Activated CD4-positive, alpha-beta T cell treated with anti-CD3 and anti-CD28 coated beads for 1 hour (primary cell): ENCODE measurements at places on chromosomes 5 and 9.

GRCh38 chr9:34685591-34685990 is 5.5 kb downstream of the CCL19 start:
- no peak for DNase-seq

- no peak for DNase-seq
Measured at GRCh38 chr5:158591301-158591863, 508.3 kb downstream of the EBF1 start.

DNA sequence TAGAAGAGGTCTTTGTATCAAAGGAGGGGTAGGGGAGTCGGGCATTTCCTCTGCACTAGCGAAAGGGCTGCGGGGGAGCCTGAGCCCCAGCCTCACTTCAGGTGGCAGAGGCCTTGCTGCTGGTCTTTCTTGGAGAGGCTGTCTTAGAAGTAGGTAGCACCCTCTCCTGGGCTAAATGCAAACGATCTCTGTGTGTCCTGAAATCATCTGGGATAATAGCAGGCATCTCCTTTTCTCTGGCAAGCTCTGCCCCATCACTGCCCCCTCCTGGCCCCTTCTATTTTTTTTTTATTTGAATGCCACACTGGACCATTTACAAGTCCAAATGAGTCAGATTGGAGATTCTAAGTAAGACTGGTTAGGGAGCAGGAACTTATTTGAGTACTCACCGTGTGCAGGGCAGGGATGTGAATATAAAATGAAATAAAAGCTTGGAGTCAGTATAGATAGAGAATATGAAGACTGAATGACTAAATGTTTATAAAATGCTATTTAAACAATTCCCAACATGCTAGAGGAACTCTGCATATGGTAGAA is 137.1 kb downstream of the FGF1 start:
- no peak for DNase-seq

DNA sequence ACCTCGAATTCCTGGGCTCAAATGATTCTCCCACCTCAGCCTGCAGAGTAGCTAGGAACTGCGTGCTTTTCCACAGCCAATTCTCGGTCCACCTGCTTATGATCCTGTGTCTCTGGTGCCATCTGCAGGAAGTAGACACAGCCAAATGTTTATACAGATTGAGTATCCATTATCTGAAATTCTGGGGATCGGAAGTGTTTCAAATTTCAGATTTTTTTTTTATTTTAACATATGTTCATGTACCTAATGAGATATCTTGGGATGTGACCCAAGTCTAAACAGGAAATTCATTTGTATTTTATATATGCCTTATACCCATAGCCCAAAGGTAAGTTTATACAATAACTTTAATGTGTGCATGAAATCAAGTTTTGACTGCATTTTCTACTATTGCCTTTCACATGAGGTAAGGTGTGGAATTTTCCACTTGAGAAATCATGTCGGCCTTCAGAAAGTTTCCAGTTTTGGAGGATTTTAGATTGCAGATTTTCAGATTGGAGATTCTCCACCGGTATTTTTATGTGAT is 89.5 kb downstream of the ESM1 start:
- DNase-seq, result no peak

DNA sequence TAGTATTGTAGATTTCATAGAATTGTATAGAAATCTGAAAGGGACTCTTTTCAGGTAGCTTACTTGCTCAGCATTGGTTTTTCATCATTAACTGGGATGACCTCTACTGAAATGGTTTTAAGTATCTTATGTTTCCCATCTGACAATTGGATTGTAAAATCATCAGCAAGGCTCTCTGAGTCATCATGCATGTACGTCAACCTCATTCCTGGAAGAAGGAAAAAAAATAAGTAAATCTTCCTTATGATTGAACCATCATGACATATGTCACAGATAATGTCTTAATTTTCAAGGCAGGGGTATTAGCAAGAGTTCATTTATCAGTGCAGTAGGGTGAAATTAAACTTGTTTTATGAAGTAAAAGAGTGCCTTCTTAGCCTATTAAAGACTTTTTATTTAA is 74.9 kb upstream of the CER1 start:
- no peak for DNase-seq

GRCh38 chr5:66929281-66929680 is 267.3 kb downstream of the CD180 start:
- DNase-seq, result no peak

GRCh38 chr9:31347082-31347617 is 1037.3 kb upstream of the ACO1 start:
- DNase-seq, result no peak

- DNase-seq, result no peak
Measured at GRCh38 chr5:61280761-61281427, 51.2 kb upstream of the ZSWIM6 start.

DNA sequence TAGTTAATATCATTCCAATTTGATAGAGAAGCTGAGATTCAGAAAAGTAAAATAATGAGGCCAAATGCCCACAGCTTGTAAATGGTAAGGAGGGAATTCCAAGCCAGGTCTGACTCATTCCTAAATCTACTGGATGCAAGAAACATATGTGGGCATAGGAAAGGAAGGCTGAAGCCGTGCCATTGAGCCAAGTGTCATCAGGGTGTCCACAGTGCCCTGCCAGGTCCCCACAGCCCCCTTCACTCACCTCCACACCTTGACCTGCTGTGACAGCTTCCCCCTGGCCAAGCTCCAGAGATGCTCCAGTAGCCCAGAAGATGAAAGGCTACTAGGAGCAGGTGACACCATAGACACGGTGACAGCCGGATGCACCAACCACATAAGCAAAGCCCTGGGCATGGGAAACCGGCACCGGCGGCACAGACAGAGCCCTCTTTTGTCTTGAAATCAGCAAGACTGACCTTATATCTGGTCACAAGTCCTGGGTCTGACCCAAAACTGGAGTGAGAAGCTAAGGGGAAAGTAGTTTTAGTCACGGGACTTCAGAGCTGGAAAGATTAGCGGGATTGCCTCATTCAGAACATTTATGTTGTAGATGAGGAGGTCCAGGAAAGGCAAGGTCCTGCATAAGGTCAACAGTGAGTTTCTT is 20.1 kb upstream of the FAT2 start:
- no peak for DNase-seq

- DNase-seq, result no peak
Measured at GRCh38 chr5:122424132-122424531, 112.1 kb downstream of the SNCAIP start.

DNA sequence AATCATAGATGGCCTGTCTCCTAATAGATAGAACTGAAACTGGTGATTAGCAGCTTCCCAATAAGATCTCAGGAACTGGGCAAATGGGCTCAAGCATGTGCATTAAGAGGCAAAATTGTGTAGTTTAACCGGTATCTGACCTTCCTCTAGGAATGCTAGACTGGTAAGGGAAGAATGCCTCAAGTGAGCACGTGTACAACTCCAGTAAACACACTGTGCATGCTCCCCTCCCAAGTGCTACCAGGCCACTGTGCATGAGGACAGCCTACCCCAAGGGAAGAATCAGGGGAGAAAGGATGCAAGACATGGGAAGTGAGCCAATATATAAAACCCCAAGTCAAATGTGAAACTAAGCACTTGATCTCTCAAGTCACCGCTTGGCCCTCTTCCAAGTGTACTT is 1157.4 kb upstream of the CDH18 start:
- no peak for DNase-seq

GRCh38 chr9:114968671-114969070 is 38.3 kb upstream of the TNFSF8 start:
- DNase-seq, result no peak

DNA sequence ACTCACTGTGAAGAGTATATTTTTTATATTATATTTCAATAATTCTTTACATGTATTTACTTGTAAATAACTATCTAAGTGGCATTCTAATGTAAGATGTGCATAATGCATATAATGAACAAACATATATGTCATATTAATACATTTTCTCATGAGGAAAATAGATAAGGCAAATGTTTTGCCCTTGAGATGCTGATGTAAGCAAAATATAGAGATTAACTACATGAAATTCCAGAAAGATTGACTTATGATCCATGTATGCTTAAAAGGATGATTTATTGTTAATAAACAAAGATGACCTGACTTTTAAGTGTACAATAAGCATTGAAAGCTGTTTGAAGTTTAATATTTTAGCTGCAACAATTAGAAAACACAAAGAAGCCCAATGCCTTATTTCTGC is 559.9 kb downstream of the PTPRD start:
- no peak for DNase-seq

DNA sequence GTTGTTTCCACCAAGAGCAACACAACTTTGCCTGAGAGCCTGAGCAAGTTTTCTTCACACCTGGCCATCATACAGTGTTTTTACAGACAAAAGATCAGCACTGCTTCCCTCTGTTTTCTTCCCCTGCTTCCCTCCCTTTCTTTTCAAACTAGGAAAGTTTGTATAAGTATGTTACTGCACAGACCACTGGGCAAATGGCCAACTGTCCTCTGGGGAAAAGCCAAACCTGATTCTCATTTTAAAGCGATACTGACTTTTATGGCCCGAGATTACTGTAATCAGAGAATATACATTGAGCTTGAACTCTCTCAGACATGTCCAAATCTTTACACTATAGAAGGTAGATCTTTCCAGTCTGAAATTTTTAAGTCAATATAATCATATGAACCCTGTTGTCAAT is 415.0 kb downstream of the NFIB start:
- DNase-seq, result no peak

- no peak for DNase-seq
Measured at GRCh38 chr9:96088510-96088909, 213.0 kb downstream of the ERCC6L2 start.

- DNase-seq, result no peak
Measured at GRCh38 chr9:111728617-111729366, 65.9 kb downstream of the SHOC1 start.

- DNase-seq, result no peak
Measured at GRCh38 chr5:103441523-103441922, 121.1 kb downstream of the NUDT12 start.

- DNase-seq, result peak; percentile 62
Measured at GRCh38 chr9:33458444-33458843, 11.1 kb upstream of the AQP3 start.

DNA sequence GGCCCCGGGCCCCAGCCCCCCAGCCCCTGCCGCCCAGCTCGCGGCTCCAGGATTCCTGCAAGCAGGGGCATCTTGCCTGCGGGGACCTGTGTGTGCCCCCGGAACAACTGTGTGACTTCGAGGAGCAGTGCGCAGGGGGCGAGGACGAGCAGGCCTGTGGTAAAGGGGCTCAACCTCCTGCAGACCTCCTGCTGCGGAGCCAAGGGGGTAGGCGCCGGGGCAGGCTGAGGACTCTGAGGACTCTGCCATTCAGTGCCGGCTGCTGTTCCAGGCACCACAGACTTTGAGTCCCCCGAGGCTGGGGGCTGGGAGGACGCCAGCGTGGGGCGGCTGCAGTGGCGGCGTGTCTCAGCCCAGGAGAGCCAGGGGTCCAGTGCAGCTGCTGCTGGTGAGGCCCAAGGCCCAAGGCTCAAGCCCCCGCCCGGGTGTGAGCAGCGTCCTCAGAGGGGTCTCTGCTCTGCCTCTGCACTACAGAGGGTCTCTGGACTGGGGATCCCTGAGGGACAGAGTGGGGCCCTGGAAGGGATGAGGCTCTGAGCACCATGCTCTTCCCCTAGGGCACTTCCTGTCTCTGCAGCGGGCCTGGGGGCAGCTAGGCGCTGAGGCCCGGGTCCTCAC is 3.4 kb downstream of the MAMDC4 start:
- DNase-seq, result no peak

DNA sequence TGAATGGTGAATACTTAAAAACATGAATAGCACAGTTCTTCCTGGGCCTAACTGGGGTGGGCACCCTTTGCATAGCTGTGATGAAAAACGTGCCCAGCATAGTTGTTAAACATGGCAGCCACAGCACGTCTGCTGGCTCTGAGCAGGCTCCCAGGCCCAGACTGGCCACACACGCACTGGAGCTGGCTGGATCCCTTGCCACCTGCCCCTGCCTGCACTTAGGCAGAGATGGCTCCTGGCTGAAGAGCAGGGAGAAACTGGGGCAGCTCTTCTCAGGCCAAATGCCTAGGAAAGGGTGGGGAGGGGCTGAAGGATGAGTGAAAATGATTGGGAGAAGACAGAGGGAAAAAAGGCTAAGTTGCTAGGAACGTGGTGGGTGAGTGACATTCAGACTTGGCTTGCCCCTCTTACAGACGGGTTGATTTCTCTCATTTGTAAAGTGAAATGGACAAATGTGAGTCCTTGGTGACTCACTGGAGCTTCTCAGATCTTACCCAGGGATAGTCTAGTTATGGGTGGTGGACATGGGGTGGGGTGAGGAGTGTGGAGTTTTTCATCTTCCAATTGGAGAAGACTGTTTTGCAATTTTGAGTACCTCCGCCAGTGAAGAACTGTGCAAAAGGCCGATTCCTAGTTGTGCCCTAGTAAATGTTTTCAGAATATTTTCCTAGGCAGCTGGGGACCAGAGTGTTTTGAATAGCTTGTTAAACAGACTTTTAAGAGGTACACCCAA is 42.4 kb downstream of the TRIO start:
- DNase-seq, result no peak

DNA sequence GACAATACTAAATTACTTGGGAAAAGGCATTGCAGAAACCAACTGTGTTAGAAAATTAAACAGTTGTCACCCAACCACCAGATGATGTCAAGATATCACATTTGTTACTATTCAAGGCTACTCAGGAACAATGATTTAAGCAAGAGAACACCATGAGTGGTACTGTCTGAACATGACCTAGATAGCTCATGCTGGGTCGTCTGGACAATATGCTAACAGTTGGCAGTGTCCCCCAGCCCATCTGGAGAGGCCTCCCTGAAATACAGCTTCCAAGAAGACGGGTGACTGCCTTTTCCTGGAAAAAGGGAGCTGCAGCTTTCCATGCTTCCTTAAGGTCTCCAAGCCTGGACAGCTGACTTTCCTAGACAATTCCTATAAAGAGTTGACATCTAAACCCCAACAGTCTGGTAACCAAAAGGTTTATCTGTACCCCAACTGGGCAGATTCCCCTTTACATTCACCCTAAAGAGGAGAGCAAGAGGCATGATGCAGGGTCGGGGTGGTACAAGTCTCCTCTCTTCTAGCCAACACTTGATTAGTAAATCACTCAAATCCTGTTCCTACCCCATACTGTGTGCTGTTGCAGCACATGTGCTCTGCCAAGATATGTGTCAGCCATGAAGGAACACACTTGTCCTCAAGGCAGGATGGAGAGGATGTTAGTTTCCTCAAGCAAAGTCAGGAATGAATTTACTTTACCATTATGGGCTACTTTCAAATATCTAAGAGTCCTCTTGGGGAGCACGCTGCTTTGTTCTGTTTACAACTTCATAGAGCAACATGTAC is 433.0 kb downstream of the PDE4D start:
- no peak for DNase-seq

- no peak for DNase-seq
Measured at GRCh38 chr5:156496291-156496690, 169.3 kb downstream of the SGCD start.
